GM20000 (cell line): ENCODE measurements at places on chromosomes 3 and 15.
A peak's percentile ranks its signal among the peaks of the same experiment; 100 is the strongest.

- no peak for DNase-seq
These were observed 23.9 kb upstream of the PPP4R2 start for GRCh38 chr3:72972706-72973030.

GRCh38 chr3:27686642-27687041 is 35.5 kb downstream of the EOMES start:
- no peak for DNase-seq

DNA sequence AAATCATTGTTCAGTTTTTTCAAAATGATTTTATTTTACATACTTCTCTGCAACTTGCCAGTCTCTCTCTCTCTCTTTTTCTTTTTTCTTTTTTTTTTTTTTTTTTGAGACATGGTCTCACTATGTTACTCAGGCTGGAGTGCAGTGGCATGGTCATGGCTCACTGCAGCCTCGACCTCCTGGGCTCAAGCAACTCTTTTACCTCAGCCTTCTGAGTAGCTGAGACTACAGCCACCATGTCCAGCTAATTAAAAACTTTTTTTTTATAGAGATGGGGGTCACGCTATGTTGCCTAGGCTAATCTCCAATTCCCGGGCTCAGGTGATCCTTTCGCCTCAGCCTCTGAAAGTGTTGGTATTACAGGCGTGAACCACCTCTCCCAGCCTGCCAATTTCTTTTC is 12.1 kb upstream of the ARID3B start:
- DNase-seq = no peak

DNA sequence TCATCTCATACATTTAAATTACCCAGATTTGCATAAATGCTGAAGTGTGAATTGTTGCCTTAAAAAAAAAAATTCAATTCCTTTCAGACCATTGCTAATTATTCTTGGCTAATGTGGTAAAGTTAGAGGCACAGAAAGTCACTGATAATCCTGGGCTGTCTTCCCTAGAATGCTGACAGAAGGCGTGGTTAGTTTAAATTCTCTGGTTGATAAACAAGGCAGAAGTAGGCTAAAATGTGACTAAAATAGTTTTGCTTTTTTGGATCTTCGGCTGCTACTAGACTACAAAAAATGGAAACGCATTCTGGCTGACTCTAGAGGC is 193.7 kb downstream of the OTOL1 start:
- no peak for DNase-seq

GRCh38 chr15:99399618-99400017 is 148.3 kb downstream of the LRRC28 start:
- DNase-seq = no peak

GRCh38 chr3:99706410-99706809 is 68.0 kb downstream of the COL8A1 start:
- no peak for DNase-seq

DNA sequence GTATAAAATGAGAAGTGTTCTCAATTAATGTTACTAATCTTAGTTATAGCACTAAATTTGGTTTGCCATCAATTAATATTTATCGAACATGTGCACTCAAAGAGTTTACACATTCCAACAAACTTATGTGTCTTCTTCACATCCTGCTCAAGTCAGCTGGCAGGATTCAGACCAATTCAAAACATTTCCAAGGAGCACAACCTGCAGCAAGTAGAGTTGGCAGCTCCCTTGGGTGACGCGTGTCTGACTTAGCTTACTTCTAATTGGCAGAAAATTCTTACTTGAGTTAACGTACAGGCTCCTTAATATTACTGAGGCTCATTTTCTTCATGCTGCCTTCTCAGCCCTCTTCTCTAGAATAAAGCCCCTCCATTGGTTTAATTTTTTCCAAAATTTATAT is 110.4 kb upstream of the PFN2 start:
- DNase-seq = no peak

DNA sequence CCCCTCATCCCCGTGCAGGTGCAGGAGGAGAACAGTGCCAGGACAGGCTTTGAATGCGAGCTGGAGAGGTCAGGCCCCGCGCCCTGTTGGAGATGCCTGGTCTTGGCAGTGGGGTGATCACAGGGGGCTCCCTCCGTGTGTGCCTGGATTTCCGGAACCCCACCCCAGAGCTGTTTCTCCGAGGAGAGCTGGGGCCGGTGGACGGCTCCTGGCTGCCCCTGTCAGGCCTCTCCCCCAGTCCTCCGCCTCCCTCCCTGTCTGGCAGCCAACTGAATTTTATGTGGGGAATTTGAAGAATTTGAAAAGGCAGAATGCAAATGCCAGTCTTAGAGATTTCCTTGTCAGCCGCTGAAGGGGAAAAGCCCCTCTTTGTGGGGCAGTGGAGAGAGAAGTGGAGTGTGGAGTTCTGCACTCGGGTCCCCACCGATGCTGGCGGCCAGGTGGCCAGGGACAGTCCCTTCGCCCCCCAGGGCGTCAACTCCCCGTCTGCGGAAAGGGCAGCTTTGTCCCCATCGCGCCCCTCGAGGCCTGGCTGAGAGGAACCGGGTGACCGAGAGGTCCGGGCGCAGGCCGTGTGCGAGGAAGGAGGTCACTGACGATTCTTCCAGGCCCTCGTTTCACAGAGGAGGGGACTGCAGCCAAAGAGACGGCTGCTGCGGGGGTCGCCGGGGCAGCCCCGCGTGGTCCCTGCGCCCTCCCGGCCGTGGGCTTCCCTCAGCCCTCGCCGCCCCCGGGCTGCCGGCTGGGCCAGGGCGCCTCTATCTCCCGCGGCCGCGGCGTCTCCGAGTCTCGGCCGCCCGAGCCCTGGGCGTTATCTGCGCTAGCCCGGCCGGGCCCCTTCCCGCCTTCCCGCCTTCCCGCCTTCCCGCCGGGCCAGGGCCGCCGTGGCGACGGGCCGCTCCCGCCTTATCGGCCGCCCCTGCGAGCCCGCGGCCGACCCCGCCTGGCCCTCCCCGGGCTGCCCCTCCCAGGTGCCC is 56.0 kb upstream of the LCTL start:
- no peak for DNase-seq

GRCh38 chr3:79937567-79937966 is 169.8 kb upstream of the ROBO1 start:
- no peak for DNase-seq

- DNase-seq = no peak
These were observed 184.2 kb downstream of the NR2F2 start for GRCh38 chr15:96514607-96515285.

DNA sequence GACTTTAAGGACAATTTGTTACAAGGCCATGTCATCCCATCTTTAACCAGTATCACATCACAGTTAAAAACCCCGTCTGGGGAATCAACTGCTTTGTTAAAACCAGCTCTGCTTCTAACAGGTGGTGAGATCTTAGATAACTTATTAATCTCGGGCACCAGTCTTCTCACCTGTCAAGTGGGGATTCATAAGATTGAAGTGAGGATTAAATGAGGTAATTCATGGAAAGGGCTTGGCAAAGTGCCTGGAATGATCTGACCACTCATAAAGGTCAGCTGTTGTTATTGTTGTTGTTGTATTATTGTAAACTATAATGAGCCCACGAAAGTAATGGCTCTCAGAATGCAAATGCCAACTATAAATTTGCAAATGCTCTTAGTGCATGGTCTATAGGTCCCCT is 30.1 kb upstream of the SLC24A5 start:
- no peak for DNase-seq

DNA sequence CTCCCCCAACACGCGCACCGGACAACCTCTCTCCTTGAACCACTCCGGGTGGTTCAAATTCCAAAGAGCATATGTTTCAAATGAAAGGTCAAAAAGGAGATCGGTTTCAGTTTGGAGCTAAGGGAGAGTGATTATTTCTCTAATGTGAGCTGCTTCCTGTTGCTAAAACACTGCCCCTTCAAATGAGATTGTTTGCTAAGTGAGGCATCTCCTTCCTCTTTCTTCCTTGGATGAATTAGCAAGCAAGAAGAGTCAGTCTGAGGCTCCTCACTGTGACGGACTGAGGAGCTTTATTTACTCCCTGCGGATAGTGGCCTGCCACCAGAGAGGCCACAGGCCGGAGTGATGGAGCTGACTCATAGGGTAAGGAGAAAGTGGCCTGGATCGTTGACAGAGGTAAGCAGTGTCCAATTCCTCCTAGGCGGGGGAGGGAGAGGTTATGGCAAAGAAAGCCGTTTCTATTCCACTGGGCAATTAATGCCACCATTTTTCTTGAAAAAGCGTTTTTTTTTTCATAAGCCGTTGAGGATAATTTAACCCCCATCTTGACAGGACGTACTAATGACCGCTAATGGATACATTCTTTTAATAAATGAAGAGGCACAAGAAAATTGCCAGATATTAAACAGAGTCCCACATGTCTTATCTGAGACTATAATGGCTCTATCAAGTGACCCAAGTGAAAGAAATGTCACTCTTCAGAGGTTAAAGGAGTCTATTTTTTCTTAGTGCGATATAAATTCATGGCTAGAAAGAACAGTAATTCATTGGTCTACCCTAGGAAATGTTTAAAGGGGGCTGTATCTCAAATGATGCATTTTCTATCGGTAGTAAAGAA is 167.0 kb upstream of the ANKRD28 start:
- no peak for DNase-seq

GRCh38 chr3:105790534-105790933 is 78.3 kb downstream of the CBLB start:
- DNase-seq = no peak

DNA sequence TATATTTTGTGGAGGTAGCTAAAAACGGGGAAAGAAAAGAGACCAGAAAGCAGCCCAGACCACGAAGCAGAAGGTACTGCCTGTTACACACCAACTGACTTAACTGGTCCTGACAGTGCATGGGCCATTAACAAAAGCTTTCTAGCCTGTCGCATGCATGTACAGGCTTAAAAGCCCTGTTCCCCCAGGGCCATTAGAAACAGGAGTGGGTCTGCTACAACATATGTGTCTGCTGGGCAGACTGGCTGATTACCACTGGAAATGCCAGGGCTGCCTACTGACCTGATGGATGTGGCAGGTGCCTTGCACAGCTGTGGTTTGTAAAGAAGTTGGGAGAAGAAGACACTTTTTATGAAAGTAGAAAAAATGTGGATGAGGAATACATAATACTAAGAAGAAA is 137.4 kb downstream of the GAP43 start:
- no peak for DNase-seq

DNA sequence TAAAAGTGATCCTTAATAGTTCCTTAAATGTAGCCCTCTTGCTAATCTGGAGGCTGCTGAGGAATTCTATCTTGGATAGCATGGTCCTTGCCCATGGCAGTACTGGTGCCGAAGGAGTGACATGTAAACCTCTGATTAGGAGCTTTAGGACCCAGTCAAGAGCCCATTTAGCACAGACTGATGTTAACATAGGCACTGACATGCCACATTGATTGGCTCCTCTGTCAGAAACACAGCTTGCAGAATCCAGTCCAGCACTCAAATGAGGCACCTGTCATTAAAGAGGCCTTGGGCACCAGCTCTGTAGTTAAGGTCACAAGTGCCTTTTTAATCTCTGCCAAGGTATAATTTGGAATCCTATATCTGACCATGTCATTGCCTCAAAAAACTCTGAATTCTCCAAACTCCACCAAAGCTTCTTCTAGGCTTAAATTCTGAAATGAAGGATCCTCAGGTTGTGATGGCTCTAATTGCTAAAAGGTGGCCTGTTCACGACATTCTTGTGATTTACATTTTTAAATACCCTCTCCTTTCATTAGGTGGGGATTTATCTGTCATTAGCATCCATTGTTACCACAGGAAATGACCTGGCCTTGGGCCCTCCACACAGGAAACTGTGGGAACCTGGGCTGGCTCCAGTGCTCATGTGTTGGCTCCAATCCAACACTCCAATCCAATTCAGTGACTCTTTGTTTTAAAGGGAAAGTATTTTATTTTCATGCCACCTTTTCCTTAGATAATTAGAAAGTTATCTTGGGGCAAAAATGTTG is 57.3 kb upstream of the RNF7 start:
- no peak for DNase-seq

- DNase-seq = no peak
These were observed 107.8 kb downstream of the SNRK start for GRCh38 chr3:43394041-43394554.

DNA sequence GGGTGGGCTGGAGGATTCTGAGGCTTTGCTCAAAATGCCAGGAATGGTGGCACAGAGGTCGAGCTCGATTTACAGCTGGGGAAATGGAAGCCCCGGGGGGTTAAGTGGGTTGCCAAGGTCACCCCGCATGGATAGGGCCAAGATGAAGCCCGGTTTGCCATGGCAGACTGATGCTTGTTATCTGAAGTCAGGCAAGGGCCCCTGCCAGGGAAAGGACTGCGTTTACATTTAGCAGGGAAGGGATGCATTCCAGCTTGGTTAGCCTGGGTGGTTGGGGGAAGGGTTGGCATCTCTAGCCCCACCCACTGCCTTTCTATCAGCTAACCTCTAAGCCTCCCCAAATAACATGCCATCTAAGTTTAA is 79.0 kb downstream of the RPLP1 start:
- DNase-seq = no peak

- peak; percentile 82 for DNase-seq
These were observed 47.5 kb downstream of the RAB11A start for GRCh38 chr15:65916664-65917406.

- DNase-seq = no peak
These were observed 16.2 kb downstream of the CLDN1 start for GRCh38 chr3:190306026-190306425.

DNA sequence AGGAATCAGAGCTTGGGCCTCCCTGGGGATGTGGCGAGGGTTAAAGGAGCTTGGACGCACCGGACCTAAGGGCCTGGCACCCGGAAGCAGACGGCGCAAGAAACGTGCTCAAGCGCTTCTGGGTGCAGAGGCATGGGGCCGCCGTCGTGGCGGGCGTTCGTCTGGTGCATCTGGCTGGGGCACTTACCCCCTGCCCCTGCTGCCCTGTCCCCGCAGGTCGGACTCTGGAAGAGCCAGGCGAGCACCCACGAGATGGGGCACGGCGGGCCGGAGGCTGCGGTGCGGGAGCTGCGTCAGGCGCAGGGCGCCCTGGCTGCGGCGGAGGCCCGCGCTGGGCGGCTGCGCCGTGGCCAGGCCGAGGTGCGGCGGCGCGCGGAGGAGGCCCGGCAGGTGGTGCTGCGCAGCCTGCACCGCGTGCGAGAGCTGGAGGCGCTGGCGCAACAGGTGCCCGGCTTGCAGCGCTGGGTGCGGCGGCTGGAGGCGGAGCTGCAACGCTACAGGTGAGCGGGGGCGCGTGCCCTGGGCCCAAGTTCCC is 2.5 kb downstream of the EFCC1 start:
- DNase-seq = no peak

- no peak for DNase-seq
These were observed 62.4 kb upstream of the DAZL start for GRCh38 chr3:16667633-16668032.

GRCh38 chr15:31074321-31074720 is 27.2 kb downstream of the TRPM1 start:
- DNase-seq = no peak

GRCh38 chr3:52311576-52312119 is 4.5 kb upstream of the DNAH1 start:
- DNase-seq = no peak

- no peak for DNase-seq
These were observed 321.8 kb downstream of the TBC1D5 start for GRCh38 chr3:17420668-17421067.
